ENCODE measurements at places on chromosomes 4 and X.

DNA sequence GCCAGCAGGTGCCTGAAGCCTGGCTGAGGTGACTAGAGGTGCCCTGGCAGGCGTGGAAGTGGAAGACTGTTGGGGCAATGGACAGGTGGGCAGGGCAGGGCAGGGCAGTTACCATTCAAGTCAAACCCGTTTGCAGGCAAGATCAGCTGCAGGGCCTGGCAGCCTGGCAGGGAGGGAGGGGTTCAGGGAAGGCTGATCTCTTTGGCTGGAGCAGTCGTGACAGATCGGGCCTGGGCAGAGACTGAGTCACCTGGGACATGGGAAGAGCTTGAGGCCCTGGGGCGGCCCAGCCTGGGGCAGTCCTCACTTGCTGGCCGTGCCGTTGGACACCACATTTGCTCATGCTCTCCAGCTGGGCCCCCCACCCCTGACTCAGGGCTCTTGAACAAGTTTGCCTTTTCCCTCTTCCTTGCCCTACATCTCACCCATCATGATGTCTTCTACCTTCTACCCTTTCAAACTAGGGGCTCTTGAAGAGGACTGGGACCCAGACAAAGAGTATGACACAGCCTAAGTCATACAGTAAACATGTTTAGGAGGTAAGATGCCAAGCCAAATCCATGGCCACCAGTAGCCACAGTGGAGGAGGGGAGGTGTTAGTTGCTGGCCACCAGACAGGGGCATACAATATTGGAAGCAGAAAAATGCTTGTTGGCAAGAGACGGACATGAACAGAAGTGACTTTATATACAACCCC is 2.0 kb upstream of the ZNF185 start:
- no peak for DNase-seq

GRCh38 chrX:71107762-71108360 is 1.3 kb upstream of the CXorf65 start:
- no peak for DNase-seq

GRCh38 chr4:142160509-142160908 is 524.1 kb downstream of the IL15 start:
- no peak for DNase-seq

GRCh38 chr4:66585767-66586166 is 915.5 kb upstream of the EPHA5 start:
- no peak for DNase-seq

Measured in SW 1271 (cell line).